Peyer's patch (tissue), 4 donors: ENCODE measurements at places on chromosomes 1 and 21.

DNA sequence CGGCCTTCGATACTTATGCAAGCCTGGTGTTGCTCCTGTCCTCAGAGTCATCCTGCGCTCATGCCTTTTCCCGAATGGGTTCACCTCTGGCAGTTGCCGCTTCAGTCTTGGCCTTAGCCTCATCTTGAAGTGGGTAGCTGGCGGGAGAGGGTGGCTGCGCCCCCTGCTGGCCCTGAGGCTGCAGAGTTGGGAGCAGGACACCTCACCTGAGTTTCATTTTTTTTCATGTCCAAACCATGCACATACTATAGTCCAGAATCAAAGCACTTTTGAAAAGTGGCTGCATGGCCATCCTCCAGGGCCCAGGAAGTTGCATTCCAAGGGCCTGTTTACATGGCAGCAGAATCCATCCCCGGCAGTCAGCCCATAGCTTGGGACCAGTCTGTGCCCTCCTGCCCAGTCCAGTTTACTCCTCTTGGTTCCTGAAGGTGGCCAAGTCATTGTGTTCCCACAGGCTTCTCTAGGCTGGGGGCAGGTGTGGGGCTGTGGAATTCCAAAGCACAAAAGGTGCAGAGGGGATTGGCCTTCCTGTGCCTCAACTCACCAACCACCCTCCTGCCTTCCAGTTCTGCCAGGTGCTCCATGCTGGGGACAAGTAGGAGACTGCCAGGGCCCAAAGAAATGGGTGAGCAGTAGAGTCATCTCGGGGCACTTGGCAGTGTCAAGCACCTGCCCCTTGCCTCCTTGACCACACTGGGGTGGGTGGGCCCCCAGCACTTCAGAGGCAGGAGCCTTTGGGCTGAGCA, 44.0 kb downstream of the YARS1 start:
- DNase-seq: peak; percentile 70

DNA sequence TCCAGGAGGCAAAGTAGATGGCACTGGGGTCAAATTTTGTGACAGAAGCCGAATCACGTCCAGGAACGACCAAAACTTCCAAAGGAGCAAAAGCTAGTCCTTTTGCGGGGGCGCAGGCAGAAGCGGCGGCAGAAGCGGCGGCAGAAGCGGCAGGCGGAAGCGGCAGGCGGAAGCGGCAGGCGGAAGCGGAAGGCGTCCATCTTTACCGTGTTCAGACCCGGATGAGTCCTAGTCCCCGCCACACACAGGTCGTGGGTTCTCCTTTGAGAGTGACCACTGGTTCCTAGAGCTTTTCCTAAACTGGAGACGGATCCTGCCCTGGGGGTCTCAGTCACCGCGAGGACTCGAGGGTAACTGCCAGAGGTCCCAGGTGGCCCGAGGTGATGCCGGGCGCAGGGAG, 53.6 kb downstream of the POFUT2 start:
- DNase-seq: no peak

DNA sequence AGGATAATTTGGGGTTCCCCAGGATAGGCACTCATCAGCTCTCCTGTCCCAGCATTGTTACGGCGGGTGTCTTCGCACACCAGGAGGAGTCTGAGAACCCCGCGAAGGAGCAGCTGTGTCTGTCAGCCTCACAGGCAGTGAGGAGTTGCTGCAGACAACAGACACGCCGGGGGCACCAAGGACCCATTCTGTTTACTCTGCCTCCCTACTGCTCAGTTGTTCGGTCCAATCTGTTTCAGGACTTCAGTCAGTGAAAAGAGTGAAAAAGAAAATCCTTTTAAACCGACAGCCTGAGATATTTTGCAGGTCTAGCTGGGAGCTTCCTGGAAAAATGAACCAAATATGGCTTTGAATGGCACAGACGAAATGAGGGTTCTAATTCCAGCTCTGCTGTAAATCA, 288.4 kb downstream of the OMA1 start:
- DNase-seq: no peak

DNA sequence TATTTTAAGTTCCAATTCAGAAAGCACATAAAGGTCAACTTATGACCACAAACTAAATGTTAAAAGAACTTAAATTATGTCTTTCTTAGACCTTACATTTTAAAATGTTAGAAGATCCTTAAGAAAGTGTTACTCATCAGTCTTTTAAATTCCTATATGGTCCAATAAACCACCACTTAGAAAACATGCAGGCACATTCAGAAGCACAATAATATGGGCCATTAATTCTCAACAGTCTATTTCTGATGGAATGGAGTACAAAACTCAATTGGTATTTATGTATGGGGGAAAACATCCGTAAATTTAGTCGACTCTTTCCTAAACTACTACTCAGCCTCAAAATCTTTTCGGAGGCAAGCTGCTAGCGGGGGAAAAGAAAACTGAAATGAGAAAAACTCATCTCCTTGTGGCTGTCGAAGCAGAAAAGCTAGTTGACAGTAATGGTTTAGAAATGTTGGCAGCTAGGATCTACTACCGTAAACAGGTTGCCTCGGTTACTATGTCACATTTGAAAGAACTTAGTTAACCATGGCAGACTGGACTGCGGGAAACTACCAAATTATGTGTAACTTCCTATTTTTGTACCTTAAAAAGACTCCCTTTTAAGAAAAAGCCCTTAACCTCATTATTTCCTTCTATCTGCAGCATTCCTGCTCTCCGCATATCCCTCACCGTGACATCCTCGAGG, 1.0 kb downstream of the TRMT1L start:
- no peak for DNase-seq

DNA sequence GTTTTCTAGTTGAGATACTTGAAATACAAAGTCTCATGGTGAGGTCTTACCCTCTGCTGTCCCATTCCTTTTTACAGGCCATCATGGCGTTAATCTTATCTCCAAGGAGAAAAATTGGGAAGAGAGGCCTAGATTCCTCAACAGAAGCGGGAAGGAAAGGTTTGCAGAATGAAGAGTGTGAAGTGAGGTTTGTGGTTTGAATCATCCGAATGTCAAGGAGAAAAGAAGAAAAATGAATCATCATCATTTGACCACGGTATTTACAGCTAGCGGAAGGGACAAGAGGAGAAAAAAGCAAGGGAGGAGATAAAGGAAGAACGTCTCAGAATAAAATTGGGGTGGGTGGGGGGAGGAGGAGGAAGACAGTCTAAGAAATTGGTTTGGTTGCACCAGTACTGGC, 935 bp upstream of the COG2 start:
- no peak for DNase-seq

DNA sequence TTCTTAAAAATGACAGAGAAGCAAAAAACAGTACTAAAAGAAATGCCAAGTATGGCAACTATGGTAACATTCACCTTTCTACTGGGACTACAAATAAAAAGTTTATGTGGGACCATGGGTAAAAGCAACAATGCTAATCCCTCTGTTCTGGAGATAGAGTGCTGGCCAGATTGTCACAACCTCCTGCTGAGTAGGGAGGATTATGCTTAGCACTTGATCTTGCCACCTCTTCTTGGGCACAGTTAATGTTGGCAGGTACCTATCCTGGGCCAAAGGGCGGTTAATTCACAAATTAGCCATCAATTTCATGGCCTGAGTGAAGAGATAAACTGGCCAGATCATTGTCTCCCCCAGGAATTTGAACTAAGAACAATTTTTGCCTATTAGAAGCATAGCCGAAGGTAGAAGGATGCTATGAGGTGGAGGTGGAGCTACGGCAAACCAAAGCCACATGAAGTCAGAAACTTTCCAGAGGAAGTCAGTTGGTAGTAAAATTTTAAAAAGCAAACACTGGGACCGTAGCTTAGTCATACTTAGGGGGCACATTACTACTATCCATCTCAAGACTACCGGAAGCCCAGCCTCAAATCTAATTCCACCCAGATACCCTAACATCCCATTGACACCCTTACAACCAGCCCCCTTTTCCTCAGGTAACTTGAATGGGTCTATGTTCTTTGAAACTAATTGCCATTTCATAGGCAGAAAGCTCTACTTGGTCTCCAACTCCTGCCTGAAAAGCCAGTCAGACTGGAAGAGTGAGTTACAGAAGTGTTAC, 2.7 kb downstream of the SCYL3 start:
- no peak for DNase-seq

- DNase-seq: peak; percentile 84
Observed at GRCh38 chr1:154878371-154879037, 8.4 kb upstream of the KCNN3 start.

- DNase-seq: no peak
Observed at GRCh38 chr1:37923551-37923889, 23.3 kb downstream of the INPP5B start.

- DNase-seq: peak; percentile 52
Observed at GRCh38 chr1:201792534-201793305, 36.2 kb upstream of the IPO9 start.

- DNase-seq: no peak
Observed at GRCh38 chr1:67264152-67264551, 43.5 kb upstream of the IL12RB2 start.

GRCh38 chr1:201515062-201515750, 8.3 kb upstream of the CSRP1 start:
- no peak for DNase-seq

DNA sequence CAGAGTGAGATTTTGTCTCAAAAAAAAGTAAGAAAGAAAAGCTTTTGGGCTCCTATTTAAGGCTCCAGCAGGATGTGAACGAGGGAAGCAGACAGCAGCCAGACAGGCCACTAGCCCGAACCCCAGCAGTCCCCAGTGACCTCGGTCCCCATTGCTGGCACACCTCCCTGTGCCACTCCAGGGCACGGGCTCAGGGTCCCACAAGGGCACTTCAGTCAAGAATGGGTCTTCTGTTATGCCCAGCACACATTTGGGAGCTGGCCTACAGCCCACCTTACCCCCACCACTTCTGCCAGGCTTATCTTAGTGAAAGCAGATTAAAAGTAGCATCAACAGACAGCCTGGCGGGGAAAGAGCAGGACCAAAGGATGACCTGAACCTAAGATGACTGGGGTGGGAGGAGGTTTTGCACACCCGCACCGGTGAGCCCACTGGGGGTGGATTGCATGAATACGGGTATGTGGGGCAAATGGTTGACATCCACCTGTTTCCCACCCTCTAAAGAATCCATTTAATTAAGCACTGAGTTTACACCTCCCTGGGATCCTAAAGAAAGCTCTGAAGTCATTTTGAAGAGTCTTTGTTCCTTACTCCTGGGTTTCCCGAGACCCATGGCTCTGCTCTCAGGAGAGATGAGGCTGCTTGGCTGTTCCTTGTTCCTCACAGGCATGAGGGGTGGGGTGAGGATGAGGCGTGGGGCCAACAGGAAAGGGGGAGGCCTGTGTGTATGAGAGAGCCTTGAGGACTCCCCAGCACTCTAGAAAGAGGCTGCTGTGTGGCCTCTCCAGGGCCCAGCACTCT, 4.7 kb downstream of the CHI3L1 start:
- peak; percentile 23 for DNase-seq

DNA sequence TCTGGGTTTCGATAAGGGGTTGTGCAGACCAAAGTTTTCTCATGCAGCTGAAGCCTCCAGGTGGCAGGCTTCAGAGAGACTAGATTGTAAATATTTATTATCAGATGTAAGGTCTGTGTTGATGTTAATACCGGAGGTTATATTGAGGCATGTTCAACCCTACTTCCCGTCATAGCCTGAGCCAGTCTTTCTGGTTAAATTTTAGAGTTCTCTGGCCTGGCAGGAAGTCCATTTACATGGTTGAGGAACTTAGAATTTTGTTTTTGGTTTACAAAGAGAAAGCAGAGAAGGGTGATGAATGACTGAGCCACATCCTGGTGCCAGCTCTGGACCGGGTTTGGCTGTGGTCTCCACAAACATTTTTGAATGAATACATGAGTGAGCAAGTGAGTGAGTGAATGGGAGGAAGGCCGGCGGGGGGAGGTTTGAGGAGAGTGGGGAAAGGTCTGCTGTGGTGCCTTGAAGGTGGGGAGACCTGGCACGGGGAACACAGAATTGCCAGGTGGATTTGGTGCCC, 218.5 kb downstream of the DISC1 start:
- no peak for DNase-seq

DNA sequence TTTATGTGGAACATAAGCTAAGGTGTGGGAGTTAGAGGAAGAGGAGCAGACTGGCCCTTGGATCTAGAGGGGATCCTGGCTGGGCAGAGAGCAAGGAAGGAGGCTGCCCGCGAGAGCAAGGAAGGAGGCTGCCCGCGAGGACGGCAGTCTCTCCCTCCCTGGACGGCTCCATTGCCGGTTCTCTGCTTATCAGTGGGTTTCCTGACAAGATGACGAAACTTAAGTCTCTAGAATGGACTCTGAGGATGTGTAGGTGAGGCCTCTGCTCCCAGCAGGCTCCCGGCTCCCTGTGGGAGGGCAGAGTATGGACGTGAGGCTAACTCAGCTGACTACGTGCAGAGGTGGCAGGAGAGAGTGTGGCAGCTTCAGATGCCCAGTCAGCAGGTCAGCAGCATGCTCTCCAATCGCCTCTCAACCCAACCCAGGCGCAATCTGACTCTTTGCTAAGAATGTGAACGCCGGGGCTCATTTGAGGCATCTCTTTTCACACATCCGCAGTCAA, 6.1 kb downstream of the MYBPHL start:
- no peak for DNase-seq

DNA sequence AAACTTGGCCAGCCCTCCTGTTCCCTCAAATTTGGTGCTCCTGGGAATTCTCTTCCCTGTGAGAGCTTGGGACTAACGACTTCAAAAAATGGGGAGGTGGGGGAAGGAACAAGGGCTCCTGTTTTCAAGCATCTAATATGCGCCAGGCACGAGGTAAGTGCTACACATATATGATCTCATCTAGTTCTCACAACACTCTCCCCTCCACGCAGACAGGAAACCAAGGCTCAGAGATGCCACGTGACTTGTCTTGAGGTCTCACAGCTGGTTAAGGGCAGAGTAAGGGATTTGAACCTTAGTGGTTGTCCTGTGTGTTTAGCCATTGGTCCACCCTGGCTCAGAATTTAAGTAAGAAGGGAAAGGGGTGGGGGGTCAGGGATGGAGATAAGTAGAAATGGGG, 125.9 kb downstream of the DMRTB1 start:
- DNase-seq: peak; percentile 56
